ENCODE measurements at places on chromosomes 1 and 21.

GRCh38 chr1:59978511-59978910 is 51.9 kb upstream of the CYP2J2 start:
- no peak for DNase-seq

- DNase-seq: no peak
These were observed 149.9 kb downstream of the CLIC6 start for GRCh38 chr21:34818662-34819158.

GRCh38 chr1:64129701-64130100 is 73.7 kb upstream of the UBE2U start:
- DNase-seq: no peak

- no peak for DNase-seq
These were observed 645.6 kb downstream of the PLA2G4A start for GRCh38 chr1:187474336-187474735.

DNA sequence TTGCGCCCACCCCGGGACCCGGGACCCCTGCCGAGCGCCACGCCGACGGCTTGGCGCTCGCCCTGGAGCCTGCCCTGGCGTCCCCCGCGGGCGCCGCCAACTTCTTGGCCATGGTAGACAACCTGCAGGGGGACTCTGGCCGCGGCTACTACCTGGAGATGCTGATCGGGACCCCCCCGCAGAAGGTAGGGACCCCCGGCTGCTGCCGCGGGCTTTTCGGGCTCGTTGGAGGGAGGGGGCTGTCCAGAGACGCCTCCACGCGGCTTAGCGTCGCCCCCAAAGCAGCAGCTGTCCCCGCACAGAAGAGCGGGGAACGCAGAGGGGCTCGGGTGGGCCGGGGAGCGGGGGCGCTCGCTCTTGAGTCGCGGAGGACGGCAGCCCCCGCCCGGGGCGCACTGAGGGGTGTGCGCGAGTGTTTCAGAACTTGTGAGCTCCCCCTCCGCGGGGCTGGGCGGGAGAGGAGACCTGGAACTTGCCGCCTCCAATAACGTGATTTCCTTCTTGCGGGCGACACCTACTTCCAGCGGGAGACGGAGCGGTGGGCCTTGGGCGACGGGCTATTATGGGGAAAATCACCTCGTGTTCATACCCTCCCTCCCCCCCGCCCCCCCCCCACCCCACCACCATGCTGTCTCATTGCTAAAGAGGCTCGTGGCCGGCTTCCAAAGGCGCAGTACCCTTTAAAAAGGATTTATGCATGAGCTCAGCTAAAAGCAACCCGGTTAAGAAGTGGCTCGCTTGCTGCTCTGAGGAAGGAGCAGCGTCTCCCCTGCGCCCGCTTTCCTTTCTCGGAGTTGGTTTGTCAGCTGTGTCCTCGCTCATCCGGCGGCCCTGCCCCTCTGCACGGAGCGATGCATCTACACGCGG is 664 bp downstream of the BACE2 start:
- DNase-seq: no peak

DNA sequence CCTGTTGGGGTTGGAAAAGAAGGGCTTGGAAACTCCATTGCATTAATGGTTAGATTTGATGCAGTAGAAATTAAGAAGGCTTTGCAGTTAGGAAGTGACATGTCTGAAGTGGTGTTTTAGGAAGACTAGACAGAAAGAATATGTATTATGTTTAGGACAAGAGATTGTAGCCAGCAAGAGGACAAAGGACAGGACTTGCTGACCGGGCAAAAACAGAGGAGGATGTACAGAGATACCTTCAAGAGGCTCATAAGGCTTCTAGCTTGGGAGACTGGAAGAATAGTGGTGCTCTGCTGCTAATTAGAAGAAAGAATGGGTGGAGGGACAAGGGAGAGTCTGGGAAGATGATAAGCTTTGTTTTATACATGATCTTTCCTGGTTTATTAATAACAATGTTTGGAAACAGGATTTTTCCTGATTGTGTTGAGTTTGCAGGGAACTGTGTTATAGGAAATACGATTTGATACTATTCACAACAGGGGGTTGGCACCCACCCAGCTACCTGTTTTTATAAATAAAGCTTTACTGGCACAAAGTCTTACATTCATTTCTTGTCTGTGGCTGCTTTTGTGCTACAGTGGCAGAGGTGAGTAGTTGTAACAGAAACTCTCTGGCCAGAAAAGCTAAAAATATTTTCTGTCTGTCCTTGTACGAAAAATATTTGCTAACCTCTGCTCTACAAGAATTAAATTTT is 37.1 kb upstream of the TMCO2 start:
- no peak for DNase-seq

DNA sequence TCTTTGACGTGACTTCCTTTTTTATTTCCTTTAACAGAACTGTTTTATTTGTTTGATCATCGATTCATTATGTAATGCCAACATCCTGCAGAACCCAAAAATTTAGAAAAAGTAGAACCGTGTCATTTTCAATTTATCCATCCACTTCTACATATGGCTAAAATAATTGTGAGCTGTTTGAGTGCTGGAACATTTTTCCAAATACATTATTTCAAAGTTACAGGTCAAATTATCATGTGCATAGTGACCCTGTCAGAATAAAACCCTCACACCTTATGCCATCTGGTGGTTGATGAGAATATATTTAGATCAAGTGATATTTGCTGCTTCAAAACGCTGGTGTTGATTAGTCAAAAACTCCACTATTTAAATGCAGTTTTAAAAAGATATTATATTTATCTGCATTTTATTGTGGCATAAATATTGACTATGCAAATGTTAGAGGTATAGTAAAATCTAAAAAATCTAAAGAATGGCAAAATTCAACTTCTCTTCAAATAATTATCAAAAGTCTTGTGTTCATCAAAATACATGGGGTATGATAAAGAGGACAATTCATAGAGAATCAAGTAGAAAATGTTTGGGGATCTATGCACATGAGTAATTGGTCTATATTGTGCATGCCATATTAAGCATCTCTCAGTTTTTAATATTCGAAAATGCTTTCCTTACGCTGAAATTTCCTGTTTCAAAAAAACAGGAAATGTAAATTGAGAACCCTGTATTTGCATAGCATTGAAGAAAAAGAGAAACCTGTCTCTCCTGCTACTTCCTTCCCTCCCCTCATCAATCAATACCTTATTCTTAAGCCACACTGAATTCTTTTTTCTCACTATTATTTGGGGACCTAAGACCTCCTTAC is 39.7 kb downstream of the UBE2U start:
- no peak for DNase-seq

DNA sequence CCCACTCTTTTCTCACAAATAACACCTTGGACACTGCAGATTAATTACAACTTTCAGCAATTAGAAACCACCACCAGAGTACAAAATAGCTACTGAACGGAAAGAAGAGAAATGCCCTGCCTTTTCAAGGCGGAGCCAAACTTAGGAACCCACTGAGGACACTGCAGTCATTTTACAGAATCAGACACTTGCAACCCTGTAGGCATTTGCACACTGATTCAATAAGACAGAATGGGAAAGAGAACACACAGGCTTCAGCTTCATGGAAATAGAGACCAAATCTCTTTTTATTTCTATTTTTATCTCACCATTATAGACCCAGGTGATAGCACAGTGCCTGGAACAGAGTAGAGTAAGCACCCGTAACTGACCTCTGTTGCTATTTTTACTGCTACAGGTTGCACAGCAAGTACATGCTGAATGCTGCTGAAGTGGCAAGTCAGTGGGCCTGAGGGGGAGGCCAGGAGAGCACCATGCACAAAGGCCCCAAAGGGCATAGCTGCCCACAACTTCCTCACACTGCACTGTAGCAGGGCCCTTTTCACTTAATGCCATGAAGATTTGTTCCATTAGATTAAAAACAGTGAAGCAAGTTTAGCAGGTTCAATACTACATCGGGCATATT is 50.7 kb upstream of the EDARADD start:
- no peak for DNase-seq

DNA sequence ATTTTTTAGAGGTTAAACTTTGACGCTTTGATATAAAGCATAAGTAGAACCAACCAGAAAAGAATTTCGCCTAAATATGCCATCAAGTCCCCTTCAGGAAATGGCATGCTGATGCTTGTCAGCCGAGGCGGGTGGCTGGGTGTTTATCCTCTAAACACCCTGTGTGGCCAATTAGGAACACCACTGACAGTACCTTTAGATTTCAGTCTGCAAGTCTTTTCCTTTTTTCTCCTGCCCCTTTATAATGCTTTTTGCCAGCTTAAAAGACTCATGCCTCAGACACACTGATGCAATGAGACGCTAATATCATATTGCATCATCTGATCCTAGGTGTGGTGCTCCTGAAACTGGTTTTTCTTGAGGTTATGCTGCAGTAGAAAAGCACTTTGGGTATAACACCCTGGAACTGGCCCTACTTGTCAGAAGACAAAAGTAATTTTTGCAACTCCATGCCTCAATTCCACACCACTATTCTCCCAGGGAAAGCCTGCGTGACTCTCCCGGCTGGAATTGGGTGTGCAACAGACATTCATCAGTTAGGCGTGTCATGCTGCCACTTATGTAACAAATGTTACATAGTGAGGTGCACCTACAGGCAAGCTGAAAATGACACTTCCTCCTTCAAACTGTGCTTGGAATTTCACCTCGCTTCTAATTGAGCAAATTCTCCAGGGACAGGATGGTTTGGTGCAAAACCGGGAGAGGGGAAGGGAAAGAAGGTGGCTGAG is 2.0 kb upstream of the RCC2 start:
- peak; percentile 79 for DNase-seq

DNA sequence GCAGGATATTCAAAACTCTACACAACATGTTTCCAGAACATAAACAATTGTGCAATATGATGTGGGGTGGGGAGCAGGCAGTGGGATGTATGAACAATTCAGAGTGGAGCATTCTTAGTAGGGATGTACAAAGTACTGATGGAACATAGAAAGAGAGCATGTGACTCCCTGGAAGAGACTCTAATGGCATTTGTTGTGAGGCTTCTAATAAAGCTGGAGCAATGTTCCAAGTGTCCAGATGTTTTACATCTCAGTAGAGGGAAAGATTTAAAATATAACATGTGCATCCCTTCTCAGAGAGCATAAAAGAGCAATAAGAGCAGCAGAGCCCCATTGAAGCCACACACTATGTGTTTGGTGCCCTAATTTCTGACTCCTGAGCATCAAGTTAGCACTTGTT is 116.5 kb downstream of the BRINP2 start:
- DNase-seq: no peak

DNA sequence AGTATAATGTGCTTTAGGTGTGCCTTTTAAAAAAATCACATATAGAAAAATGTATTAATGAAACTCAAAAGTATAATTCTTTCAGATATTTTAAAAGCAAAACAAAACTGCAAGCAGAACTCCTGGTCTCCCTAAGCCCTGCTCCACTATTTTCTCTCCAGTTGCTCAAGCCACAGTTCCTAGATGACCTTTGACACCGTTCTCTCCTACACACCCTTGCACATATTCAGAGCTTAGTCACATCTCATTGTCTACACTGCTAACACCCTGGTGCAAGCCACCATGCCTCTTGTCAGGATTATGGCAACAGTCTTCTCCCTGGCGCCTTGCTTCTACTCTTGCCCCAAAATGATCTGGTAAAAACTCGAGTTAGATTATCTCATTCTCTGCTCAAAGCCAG is 50.2 kb upstream of the ROR1 start:
- DNase-seq: no peak

DNA sequence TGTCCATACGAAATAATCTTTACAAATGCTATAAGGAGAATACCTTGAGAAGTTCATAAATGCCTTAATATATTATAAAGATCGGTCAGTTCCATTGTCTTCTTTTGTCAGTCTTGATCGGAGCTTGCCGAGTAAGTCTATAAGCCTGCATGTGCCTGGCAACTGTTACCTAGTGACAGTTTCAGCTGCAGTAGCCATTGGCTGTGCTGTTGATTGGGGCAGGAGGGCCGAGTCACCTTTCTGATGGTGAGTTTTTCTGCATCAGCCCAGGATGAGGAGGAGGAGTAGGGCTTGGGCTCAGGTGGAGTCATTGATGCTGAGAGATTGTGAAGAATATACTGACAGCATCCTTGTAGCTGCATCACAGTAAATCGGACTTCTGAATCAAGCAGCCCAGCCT is 1.9 kb upstream of the GPR52 start:
- DNase-seq: no peak

DNA sequence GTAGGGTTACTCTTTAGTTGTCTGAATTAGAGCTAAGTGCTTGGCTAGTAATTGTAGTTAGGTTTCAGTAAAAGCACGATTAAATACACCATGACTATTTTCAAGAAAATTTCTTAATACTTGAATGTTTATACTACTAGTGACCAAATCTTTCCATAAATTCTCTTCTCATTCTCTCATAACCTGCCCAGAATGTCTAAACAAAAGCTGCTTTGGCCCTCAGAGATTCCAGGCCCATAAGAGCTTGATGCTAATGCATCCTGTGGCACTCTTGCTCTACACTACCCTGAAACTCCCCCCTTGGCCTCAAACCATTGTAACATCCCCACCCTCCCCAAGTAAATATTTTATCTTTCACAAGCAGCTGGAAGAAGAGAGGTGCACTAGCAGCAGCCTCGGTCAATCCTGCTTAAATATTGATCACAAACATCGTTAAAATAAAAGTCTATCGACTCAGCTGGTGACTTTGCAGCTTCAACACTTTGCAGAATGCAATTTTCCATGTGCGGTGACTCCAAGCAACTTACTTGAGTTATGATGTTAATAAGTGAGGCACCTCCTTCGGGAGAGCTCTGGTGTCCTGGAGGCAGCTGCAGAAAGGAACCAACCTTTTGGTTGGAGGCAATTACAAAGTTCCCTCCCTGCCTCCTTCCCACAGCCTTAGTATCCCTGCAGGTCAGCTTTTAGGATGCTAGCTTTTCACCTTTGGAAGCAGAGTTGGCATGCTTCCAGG is 315.6 kb upstream of the PLXNA2 start:
- no peak for DNase-seq

DNA sequence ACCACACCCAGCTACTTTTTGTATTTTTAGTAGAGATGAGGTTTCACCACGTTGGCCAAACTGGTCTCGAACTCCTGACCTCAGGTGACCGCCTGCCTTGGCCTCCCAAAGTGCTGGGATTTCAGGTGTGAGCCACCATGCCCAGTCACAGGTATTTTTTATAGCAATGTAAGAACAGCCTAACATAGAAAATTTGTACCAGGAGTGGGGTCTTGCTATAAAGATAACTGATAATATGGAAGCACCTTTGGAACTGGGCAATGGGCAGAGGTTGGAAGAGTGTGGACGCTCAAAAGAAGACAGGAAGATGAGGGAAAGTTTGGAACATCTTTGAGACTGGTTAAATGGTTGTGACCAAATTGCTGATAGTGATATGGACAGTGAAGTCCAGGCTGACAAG is 99.2 kb downstream of the GDAP2 start:
- DNase-seq: no peak

DNA sequence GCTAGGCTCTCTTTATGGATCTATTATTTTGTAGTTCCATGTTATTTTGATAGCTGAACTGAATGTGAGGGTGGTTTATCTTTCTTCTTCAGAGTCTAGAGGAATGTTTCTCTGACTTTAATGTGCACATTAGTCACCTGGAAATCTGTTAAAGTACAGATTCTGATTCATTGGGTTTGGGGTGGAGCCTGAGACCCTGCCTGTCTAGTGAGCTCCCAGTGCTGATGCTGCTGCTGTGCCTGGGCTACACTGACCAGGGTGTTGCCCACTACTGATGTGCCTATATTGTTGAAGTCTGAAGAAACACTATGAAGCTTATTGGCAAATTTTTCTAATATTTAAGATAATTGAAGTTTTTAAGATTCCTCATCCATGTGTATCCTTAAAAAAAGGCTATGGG is 35.9 kb downstream of the CD46 start:
- DNase-seq: no peak

GRCh38 chr1:154993572-154994268 is at the start of gene LENEP:
Gene LENEP, plus strand, starts transcription at chr1:154993586. Its CDS starts 22 bp downstream, at chr1:154993608.
- peak; percentile 42 for DNase-seq

GRCh38 chr1:175481126-175482070 is 262.0 kb downstream of the TNR start:
- DNase-seq: no peak
